CD4-positive, alpha-beta T cell treated with Interleukin-10 for 1 hour (primary cell): ENCODE measurements at places on chromosomes 6 and 20.
A peak's percentile ranks its signal among the peaks of the same experiment; 100 is the strongest.

GRCh38 chr6:36779227-36779626, 60.0 kb downstream of the CPNE5 start:
- DNase-seq = no peak

DNA sequence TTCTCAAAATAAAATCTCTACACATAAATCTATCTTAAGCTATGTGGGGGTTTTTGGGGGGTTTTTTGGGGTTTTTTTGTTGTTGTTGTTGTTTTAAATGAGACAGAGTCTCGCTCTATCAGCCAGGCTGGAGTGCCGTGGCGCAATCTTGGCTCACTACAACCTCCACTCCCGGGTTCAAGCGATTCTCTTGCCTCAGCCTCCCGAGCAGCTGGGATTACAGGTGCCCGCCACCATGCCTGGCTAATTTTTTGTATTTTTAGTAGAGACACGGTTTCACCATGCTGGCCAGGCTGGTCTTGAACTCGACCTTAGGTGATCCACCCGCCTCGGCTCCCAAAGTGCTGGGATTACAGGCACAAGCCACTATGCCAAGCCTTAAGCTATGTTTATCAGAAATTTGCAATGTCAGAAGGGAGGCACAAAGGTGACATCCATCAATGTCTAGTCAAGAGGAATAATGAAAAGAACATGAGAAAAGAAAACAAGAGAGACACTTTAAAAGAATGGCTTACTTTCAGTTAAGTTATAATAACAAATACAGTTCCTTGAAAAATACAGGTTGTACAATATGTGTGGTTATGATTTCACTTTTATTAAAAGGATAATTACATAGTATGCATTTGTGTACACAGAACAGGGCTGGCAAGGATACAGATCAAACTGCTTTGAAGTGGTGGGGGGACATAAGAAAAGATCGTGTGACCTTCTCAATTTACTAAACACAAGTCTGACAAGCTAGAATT, 28.6 kb downstream of the SLC23A2 start:
- no peak for DNase-seq

GRCh38 chr6:79621579-79621978, 9.6 kb upstream of the SH3BGRL2 start:
- DNase-seq = no peak

DNA sequence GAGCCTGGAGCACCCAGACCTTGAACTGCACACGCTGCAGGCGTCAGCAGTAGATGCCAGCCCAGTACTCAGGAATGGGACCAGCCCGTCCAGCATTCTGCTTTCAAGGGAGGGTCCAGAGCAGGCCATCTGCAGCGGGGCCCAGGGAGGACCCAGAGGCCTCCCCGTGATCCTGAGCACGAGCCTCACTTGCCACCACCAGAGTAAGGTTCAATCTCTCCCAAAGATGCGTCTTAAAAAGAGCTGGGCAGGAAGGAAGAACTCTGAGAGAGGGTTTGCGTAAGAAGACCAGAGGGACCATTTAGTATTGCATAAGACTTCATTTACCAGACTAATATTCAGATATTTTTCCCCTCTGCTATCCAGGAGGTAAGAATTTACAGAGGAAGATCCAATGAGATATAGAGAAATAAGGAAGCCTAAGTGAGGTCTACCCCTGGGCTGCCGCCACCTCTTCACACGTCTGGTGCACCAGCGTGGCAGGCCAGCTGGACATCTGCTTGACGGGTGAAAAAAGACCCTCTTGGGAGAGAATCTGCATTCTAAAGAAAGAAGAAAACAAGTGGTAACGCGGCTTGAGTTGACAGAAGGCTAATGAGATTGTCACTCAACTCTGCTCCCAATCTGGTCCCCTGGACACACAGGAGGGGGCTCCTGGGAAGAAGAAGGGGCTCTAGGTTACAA, 107.3 kb downstream of the PRND start:
- DNase-seq = no peak

- DNase-seq = no peak
These were observed 44.0 kb upstream of the RNGTT start for GRCh38 chr6:89007209-89008000.

DNA sequence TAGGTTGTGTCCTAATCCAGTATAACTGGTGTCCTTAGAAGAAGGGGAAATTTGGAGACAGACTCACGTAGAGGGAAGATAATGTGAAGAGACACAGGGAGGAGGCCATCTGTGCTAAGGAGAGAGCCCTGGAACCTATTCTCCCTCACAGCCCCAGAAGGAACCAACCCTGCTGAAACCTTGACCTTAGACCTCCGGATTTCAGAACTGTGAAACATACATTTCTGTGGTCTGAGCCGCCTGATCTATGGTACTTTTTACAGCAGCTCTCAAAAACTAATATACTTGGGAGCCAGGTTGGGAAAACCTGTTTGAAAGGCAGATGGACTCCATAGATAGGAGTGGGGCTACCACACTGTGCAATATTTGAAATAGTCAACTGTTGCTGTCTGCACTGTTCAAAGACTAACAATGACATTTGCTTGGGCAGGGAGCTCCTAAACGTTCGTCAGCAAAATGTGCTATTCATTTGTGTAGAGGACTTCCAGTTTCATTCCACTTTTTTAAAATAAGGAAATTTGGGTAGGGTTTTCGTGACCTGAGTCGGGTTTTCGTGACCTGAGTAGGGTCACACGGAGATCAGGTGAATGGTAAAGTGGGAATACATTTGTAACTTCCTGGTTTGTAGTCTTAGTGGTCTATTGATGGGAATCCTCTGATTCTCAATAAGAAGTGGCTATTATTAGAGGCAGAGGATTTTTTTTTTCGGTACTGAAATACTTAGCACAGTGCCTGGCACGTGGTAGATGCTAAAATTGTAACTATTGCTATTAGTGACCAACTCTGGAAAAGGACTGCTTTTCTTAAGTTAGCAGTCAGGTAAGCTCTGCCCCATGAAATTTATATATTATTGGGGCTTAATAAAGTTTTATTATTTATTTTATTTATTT, 11.4 kb downstream of the TAGAP start:
- DNase-seq = no peak

- DNase-seq = peak; percentile 77
These were observed 44.0 kb downstream of the EFCAB8 start for GRCh38 chr20:32902456-32903420.

DNA sequence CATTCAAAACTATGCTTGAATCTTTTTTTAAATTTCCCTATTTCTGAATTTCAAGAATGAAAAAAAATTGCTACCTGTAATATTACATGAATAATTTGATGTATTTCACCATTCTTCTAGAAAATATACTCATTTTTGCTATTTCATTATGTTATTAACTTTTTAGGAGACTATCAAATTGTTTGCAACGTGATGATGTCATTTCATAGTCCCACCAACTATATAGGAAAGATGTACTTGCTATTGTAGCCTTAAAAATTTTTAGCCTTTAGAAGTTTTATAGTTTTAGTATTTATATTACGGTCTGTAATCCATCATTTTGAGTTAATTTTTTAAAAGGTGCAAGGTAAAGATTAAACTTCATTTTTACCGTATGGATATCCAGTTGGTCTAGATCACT, 81.4 kb upstream of the AHI1 start:
- no peak for DNase-seq

- DNase-seq = no peak
These were observed 152.7 kb upstream of the ENPP5 start for GRCh38 chr6:46323312-46323965.

DNA sequence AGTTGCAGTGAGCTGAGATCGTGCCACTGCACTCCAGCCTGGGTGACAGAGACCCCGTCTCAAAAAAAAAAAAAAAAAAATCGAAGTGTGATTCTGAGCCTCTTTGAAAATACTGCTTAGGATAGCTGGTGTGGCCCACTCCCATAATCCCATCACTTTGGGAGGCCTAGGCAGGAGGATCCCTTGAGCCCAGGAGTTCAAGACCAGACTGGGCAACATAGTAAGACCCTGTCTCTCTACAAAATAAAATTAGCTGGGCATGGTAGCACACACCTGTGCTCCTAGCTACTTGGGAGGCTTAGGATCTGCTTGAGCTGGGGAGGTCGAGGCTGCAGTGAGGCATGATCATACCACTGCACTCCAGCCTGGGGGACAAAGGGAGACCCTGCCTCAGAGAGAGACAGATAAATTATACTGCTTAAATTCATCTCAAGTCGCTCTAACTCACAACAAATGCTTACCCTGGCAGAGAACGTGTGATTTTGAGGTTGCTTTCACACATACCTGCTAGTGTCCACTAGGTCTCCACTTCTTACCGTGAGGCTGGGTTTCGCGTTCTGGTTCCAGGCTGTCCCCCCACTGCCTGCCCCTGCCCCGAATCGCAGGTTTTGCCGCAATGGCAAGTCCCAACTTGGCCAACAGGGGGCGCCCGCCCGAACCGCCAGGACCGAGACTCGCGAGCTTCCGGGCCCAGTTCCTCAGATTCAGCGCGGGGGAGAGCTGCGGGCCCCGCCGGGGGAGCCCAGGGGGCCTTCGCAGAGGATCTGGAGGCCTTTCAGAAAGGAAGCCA, 12.3 kb upstream of the TMC2 start:
- peak; percentile 91 for DNase-seq

GRCh38 chr6:88157106-88157505, 9.0 kb downstream of the CNR1 start:
- no peak for DNase-seq

DNA sequence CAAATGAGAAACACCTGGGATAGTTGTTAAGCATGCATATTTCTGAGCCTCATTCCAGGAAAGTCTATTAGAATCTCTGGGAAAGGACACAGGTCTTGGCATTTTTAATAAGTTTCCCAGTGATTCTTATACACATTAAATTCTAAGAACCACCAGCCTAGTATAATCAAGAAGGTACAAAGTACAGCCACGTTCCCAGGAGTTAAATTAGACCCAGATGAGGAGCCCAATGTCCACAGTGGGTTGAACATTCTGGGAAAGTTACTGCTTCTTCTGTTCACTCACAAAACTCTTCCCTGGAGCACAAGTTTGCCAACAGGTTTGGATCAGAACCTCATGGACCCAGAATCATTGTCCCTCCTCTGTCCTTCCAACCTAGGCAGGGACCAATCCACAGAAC, 90.4 kb downstream of the RCAN2 start:
- no peak for DNase-seq

DNA sequence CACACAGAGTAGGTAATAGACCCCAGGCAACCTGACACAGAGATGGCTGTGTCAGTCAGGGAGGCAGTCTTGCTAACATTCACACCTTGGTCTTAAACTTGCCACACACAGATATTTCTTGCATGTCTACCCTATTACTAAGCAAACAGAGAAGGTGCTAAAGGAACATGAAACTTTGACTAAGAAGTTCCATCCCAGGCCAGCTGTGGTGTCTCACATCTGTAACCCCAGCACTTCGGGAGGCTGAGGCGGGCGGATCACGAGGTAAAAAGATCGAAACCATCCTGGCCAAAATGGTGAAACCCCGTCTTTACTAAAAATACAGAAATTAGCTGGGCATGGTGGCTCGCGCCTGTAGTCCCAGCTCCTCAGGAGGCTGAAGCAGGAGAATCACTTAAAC, 222.4 kb upstream of the JARID2 start:
- peak; percentile 45 for DNase-seq

- DNase-seq = no peak
These were observed 369.4 kb upstream of the IMPG1 start for GRCh38 chr6:76441875-76442274.

GRCh38 chr6:9250852-9251251, 815.5 kb upstream of the SLC35B3 start:
- DNase-seq = no peak

DNA sequence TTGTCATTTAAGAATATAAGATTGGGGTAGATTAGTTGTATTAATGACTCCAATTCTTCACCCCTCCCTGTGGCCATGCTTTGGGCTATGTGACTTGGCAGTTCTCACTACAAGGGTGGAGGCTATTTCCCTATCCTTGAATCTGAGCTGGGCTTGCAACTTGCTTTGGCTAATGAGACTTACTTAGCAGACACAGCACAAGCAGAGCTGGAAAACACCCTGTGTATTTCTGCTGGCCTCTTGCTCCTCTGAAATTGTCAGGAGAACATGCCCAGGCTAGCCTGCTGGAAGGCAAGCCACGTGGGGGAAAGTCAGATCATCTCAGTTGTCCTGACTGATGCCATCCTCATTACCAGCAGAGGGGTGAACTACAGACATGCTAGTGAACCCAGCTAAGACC, 126.5 kb upstream of the HDGFL1 start:
- DNase-seq = no peak

DNA sequence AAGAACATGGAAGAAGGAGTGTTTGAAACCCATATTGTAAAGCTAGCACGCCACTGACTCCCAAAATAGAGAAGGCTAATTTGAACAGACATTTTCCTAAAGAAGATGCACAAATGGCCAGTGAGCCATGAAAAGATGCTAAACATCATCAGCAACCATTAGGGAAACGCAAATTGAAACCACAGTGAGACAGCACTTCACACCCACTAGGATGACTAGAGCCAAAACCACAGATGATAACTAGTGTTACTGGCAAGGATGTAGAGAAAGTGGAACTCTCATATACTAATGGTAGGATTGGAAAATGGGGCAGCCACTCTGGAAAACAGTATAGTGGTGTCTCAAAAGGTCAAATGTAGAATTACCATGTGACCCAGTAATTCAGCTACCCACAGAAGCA, 58.2 kb downstream of the BMP7 start:
- no peak for DNase-seq

DNA sequence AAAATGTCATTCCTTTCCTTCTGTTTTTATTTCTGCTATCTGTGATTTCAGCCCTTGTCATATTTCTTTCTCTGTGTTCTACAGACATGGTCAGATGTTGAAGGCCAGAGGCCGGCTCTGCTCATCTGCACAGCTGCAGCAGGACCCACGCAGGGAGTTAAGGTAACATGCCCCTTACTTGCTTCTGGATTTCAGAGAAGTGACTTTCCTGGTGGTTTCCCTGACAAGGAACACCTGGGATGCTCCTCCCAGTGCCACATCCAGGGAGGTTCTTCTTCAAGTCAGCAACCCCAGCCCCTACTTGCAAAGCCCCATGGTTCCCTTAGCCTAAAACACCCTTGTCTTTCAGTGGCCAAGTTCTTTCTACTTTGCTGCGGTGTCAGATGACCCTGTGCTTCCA, 41.3 kb downstream of the CDH26 start:
- no peak for DNase-seq

DNA sequence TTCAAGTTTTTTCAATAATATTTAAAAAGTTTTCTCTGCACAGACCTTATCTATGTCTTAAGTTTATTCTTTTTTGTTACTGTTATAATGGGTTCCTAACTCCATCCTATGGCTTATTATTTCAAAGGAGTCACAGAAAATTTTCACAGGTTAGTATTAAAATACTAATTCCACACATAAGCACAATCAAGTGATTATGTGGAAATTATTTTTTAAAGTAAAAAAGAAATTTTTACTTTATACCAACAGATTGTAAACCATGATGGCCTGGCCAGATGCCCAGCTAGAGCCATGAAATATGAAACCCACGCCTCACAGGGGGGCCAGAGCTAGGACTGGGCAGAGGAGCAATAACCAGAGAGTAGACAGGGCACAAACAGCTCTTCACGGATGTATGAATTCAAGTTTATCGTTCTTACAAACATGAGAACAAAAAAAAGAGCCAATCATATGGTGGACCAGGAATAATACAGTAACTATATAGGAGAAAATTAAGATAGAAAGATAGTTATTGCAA, 34.0 kb downstream of the NUDT3 start:
- DNase-seq = no peak
